ENCODE measurements at places on chromosomes 1 and 21.

DNA sequence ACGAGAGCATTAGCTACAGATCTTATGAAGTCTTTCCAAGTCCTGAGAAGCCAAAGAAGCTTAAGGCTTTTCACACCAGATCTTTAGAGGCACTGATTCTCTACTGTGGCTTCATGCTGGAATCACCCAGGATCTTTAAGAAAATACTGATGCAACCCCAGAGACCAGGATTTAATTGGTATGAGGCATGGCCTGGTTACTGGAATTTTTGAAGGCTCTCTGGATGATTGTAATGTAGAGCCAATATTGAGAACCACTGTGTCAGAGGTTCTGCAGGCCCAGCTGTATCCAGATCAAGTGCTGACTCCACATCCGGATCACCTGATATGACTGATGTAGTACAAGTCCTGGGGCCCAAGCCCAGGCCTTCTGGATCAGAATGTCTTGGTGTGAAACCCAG is 105.7 kb downstream of the PLPPR5 start:
- DNase-seq: peak; percentile 20

DNA sequence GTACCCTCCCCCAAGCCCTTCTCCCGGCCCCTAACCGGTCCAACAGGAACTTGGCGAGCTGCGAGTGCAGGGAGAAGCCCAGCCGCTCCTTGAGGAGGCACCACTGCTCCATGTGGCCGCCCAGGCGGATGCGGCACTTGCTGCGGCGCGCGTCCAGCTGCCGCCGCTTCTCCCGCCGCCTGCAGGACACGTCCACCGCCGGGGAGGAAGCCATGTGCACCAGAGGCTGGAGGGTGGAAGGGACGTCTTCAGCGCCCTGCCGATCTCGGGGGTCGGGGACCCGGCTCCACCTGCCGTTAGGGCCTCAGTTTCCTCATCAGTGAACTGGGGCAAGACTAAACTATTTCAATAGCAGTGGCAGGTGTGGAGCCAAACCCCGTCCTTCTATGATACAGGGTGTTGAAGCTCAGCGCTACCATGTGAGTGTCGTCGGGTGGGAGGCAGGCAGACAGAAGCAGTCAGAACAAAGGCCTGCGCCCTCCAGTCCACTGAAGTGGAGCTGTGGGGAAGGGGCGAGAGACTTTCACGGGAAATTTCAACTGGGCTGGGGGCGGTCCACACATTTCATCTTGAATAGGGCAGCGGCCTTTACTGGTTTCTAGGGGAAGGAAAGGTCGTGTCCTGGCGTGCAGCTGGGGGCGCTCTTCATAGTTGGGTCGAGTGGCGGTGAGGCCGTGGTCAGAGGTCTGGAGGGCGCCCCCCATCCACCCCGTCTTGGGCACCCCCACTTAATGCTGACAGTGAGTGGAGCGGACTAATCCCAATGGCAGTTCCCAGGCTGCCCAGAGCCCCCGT is 592 bp downstream of the ZNF692 start:
- peak; percentile 80 for DNase-seq

GRCh38 chr1:101178341-101178687 is 58.5 kb upstream of the S1PR1 start:
- DNase-seq: no peak

DNA sequence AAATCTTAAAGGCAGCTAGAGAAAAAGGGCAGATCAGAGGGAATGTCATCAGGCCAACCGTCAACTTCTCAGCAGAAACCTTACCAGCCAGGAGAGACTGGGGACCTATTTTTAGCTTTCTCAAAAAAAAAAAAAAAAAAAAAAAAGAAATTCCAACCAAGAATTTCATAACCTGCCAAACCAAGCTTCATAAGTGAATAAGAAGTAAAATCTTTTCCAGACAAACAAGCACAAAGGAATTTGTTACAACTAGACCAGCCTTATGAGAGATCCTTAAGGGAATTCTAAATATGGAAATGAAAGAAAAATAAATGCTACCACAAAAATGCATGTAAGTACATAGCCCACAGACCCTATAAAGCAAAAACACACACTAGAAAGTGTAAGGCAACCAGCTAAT is 267.7 kb downstream of the AKT3 start:
- DNase-seq: peak; percentile 90

GRCh38 chr1:105485207-105485606 is 1571.3 kb upstream of the PRMT6 start:
- peak; percentile 94 for DNase-seq

GRCh38 chr1:167800251-167800650 is 78.5 kb downstream of the MPZL1 start:
- peak; percentile 24 for DNase-seq

GRCh38 chr1:44447051-44447810 is 42.2 kb downstream of the RNF220 start:
- DNase-seq: no peak

GRCh38 chr21:33373451-33373850 is 29.8 kb upstream of the IFNGR2 start:
- peak; percentile 64 for DNase-seq

GRCh38 chr1:205512059-205513045 is 7.9 kb downstream of the CDK18 start:
- DNase-seq: no peak

- peak; percentile 98 for DNase-seq
These were observed 47.8 kb downstream of the PRRX1 start for GRCh38 chr1:170711682-170712081.

- DNase-seq: no peak
These were observed 35.9 kb downstream of the ZNF695 start for GRCh38 chr1:246971969-246972368.

GRCh38 chr1:8677782-8678181 is 139.7 kb downstream of the RERE start:
- peak; percentile 16 for DNase-seq

DNA sequence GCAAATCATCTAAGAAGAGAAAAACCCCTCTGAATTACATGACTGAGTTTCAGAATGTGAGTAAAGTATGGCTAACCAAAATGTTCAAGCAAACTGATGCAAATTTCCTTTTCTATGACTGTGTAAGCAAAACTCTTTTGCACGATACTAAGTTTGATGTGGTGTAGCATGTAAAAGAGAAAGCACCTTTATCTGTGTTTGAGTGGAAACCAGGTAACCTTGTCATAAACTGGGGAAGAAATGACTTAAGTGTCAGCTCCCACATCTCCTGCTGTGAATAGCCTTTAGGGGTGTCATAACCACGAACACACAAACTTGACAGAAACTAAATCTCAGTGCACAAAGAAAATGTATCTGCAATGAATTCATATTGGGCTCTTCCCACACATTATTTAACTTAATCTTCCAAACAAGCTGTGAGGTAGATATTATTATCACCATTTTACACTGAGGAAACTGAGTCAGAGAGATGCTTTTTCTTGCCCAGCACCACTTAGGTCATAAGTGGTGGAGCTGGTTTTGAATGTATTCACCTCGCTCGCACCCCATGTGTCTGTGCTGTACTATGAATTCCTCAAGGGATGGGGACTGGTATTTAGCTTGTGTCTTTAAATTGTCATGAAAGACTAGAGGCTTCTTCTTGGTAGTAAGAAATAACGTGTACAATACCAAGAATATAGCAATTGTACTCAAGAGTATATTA is 32.9 kb upstream of the IL12RB2 start:
- DNase-seq: no peak

DNA sequence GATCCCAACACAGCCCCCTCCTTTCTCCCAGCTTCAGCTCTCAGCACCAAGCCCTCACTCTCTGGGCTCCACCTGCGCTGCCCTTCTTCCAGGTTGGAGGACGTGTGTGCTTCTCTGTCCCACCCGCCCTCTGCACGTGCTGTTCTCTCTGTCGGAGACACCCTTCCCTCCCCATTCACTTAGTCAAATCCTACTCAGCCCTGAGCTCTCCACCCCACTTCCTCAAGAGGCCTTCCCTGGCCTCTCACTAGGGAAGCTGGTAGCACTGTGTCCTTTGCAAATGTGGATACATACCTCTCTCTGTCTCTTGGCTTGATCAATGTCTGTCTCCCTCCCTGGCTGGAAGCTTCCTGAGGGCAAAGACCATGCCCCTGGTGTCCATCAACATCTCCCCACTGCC is 43.0 kb downstream of the TNFRSF8 start:
- DNase-seq: no peak

DNA sequence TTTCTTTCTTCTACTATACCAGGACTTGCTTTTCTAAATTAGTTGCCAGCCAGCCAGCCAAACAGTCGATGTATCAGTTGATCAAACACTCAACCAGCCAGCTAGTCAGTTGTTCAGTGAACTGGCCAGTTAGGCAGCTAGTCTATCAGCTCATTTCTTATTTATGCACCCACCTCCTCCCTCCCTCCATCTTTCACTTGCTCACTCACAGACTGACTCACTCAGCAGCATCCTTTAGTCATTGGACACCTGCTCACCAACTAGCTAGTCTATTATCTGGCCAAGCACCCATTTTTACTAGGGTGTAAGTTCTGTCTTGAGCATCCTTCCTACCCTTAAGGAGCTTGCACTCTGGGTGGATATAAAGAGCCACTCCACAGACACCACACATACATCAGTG is 5.9 kb upstream of the SPRR4 start:
- no peak for DNase-seq

DNA sequence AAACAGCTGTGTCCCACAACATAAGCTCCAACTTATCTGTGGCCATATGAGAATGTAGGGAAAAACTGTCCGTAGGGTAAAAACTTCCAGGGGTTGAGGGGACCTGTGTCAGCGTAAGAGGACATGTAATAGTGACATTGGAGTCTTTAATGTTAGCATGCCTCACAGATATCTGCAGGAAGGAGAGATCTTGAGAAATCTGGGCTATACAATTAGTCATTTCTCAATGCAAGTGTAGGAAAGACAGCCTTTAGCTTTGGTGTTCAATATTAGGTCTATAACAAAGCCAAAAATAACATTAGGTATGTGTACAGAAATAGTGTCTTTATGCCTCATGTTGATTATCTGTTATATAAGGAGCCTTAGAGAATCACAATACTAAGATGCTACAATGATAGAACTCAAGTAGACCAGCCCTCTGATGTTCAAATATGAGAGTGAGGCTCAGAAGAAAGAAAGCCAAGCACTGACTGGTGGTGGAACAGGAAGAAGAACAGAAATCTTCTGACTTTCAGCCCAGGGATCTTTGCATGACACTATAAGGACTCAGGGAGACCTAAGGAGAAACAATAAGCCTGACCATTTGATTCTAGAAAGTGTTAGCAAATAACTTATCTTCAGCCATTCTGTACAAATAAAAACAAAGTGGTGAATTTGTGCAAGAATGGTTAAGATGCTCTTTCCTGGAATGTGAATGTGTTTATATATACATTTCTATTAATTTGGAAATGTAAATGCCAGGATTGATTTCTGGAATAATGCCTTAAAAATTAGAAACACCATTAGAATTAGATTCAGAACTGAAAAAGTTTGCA is 152.6 kb downstream of the ZC3H11B start:
- DNase-seq: no peak

- peak; percentile 77 for DNase-seq
These were observed 53.3 kb downstream of the PTGFR start for GRCh38 chr1:78543941-78544643.

- no peak for DNase-seq
These were observed 12.6 kb downstream of the GBP5 start for GRCh38 chr1:89260042-89260441.

DNA sequence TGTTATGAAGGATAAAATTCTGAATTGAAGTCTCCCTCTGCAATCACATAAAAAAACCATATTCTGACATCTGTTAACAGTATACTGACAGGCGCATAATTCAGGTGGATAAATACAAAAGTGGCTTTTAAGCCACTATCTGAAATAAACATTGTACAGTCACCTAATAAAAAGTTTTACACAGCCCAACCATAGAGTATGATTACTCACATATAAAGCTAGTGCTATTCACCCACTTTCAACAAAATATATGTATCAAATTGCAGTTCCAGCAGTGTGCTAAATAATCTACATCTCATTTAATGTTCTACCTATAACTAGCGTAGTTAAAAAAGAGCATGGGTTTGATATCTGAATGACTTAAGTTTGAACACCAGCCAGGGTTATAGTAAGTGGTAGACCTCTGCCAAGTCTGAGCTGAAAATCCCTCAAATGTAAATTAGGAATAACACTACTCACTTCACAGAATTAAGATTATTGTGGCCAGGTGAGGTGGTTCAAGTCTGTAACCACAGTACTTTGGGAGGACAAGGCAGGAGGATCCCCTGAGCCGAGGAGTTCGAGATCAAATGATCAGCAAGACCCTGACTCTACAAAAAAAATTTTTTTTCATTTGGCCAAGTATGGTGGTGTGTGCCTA is 3.9 kb downstream of the EGLN1 start:
- peak; percentile 15 for DNase-seq

- no peak for DNase-seq
These were observed 19.9 kb downstream of the LEPR start for GRCh38 chr1:65440322-65440900.

- DNase-seq: no peak
These were observed 111.3 kb upstream of the CSF3R start for GRCh38 chr1:36594023-36594422.

DNA sequence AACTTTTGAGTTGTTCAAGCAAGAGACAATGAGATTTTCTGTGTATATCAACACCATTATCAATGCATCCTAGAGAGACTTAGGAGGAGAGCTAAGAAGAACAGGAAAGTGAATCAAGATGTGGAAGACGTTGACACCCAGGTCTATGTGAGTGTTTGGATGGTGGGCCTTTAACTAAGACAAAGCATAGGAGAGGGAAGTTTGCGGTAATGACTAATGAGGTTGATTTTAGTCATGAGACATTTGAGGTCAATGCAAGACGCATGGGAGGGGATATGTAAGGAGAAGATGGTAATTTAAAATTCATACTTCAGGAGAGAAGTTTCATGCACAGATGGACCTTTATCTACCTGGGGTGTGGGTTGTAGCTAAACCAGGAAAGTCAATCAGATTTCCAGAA is 269.6 kb downstream of the VAV3 start:
- no peak for DNase-seq

DNA sequence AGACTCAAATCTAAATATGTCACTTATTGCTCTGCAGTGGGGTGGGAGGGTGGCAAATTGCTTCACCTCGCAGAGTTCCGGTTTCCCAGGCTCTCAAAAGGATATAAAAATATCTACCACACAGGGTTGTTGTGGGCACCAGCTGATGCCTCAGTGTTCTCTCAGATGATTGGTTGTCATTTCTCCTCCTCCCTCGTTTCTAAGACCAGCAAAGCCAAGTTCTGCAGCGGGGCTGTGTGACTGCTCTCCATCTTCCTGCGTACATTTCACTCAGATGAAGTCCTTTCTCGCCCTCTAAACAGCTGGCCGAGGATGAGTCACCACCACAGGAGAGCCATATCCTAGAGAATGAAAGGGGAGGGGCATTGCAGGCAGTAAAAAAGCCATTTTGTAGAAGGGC is 35.0 kb upstream of the VWA5B1 start:
- peak; percentile 67 for DNase-seq

DNA sequence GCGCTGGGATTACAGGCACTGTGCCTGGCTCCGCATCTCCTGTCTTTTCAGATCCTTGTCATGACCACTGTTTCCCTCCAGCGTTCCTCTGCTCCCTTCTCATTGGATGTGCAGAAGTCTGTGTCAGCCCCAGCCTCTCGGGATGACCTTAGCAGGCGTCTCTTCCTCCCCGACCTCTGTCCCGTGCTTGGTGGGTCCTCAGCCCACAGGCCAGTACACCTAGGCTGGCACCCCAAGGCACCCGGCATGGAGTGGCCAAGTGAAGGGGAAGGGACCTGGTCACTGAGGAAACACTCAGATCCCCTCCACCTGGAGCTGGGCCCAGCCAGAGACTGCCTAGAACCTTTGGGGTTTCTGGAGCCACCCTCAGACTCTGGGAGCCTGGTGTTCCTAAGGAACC is 2.4 kb upstream of the CLCNKB start:
- no peak for DNase-seq
